ENCODE measurements at places on chromosomes 3 and 15. TPM values are rescaled to one million over a fixed set of nuclear protein-coding genes. Genes with fewer than 3 reads are reported as not detected.

KIF23 gene
- total RNA-seq = 25.1 TPM

CSNK1G1 gene
- total RNA-seq = 9.4 TPM

STRIT1 gene
- total RNA-seq = not detected

UBA3 gene
- total RNA-seq = 47.1 TPM

TPM1 gene
- total RNA-seq = 681 TPM

ARID3B gene
- total RNA-seq = 2.1 TPM

SKOR1 gene
- not detected for total RNA-seq

GHRL gene
- not detected for total RNA-seq

REC114 gene
- not detected for total RNA-seq

CACNA1D gene
- not detected for total RNA-seq

DCBLD2 gene
- total RNA-seq = 138 TPM

GOLGA6L7 gene
- not detected for total RNA-seq

TRIM42 gene
- not detected for total RNA-seq

P2RY14 gene
- not detected for total RNA-seq

C3orf20 gene
- not detected for total RNA-seq

GPR176 gene
- 8.1 TPM for total RNA-seq

ST6GAL1 gene
- 15.1 TPM for total RNA-seq

Data from Caki2 (cell line).